ENCODE measurements at places on chromosomes 7 and 10. TPM values are rescaled to one million over a fixed set of nuclear protein-coding genes. Genes with fewer than 3 reads are reported as not detected.

DNA sequence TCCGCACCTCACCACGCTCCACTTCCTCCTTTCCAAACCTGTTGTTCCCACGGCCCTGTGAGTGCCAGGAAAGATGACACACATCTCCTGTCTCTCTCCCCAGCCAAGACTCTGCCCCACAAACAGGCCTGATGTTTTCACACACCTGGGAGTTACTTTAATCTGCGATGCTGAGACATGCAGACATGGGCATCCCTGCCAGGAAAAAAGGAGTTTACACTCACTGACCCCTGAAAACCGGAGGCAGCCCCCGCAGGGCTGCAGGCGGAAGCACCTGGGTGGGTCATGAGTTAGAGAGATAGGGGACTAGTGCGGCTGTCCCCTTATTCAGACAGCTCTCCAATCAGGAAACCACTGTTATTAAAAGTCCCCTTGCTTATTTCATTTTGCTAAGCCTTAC is 106.4 kb upstream of the CARD11 start:
- H3K4me1 ChIP-seq: peaks cover 20% of the 10 kb centered on the region
- H3K36me3 ChIP-seq: peaks cover 6% of the 10 kb centered on the region
- no peak overlapping the region for H3K4me3 ChIP-seq
- H3K27ac ChIP-seq: no peak overlapping the region
- DNase-seq: no peak

DNA sequence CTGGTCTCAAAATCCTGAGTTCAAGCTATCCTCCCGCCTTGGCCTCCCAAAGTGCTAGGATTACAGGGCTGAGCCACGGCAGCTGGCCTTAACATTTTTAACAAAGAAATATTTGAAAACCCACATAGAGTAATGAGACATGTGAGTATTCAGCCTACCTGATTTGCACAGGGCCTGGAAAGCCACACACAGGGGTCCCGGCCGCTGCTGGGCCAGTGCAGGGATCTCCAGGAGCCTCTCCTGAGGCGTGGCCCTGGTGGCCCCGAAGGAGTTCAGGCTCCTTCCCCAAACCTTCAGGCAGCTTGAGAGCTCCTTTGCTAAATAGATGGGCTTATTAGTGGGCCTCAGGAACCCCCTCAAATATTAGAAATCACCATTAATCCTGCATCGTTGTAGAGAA is 18.7 kb downstream of the CNPY1 start:
- no peak overlapping the region for H3K4me3 ChIP-seq
- DNase-seq: no peak
- H3K36me3 ChIP-seq: peaks cover 5% of the 10 kb centered on the region
- H3K27ac ChIP-seq: no peak overlapping the region
- H3K4me1 ChIP-seq: peaks cover 9% of the 10 kb centered on the region

The C10orf143 gene
- total RNA-seq: 0.96 TPM

DNA sequence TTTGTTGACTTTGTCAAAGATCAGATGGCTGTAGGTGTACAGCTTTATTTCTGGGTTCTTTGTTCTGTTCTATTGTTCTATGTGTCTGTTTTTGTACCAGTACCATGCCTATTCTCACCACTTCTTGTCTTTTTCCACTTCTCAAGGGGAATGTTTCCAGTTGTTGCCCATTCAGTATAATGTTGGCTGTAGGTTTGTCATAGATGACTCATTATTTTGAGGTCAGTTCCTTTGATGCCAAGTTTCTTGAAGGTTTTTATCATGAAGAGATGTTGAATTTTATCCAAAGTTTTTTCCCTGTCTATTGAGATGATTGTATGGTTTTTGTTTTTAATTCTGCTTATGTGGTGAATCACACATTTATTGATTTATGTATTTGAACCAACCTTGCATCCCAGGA is 216.7 kb upstream of the RNF32 start:
- H3K27ac ChIP-seq: no peak overlapping the region
- no peaks in the 10 kb centered on the region for H3K4me1 ChIP-seq
- peaks cover 4% of the 10 kb centered on the region for H3K36me3 ChIP-seq
- no peak for DNase-seq
- no peaks in the 10 kb centered on the region for H3K27me3 ChIP-seq

The GHRHR gene
- total RNA-seq: not detected

GRCh38 chr7:104857458-104858425 is 156.3 kb upstream of the KMT2E start:
- peaks cover 2% of the 10 kb centered on the region for H3K4me1 ChIP-seq
- H3K4me3 ChIP-seq: no peak overlapping the region
- no peak overlapping the region for H3K27ac ChIP-seq
- peaks cover 4% of the 10 kb centered on the region for H3K27me3 ChIP-seq

The PILRA gene
- total RNA-seq: 12.5 TPM
